NCI-H226 (cell line): ENCODE measurements at places on chromosomes 16 and 17.

DNA sequence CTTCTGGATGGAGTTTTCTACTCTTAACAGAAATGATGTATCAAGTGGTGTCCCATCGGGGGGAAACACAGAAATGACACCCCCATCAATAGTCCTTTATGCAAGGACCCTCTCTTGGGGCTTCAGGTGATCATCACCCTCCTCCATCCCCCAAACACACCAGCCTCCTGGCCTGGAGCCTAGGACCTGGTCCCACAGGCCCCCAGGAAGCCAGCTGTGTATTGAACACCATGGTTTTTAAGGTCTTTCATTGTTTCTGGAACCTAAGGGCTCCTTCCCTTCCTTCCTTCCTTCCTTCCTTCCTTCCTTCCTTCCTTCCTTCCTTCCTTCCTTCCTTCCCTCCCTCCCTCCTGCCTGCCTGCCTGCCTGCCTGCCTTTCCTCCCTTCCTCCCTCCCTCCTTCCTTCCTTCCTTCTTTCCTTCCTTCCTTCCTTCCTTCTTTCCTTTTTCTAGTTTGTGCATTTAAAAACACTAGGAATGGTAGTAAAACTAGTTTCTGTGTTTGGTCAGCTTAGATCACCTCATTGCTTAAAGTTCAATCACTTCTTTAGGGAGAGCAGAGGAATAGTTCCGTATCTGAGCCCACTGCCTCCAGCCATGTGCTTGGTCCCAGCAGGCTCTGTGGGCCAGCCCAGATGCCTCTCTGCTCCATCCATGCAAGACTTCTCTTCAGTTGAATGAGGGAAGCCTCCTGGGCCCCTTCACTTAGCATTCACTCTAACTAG, 23.6 kb downstream of the ASIC2 start:
- no peak for DNase-seq

DNA sequence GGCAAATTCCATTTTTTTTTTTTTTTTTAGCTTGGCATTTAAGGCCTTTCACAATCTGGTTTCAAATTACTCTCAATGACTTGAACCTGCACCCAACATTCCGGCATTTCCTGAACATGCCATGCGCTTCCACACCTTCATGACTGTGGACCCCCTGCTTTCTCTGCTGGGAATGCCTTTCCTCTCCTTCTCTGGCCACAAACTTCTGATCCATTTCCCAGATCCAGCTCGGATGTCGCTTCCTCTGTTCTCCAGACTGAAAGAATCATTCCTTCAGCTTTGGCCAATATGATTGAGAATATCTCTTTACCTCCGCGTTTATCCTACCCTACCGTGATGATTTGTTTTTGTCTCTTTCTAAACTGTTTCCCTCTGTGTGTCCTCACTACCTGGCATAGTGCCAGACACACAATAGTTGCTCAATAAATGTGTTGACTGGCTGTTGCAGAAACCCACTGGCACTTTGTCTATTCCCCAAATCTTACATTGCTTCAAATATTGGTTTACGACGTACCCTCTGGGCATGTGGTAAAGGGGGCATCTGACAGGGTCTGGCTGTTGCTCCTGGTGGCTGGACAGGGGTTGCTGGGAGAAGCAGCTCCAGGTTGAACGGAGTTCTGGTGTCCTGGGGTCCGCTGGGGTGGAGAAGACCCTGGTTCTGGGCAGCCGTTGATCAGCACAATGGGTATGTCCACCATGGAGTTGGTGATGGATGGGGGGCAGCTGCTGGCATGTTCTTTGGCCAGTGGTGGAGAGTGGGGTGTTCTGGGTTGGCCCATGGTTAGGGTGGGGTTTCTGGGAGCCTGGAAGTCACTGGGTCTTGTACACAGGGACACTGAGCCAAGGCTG, 14.7 kb downstream of the TNS4 start:
- DNase-seq: peak; percentile 91

- no peak for DNase-seq
Measured at GRCh38 chr16:75298267-75298666, 46.8 kb upstream of the BCAR1 start.

- DNase-seq: no peak
Measured at GRCh38 chr16:6250511-6250910, 1082.1 kb upstream of the RBFOX1 start.

DNA sequence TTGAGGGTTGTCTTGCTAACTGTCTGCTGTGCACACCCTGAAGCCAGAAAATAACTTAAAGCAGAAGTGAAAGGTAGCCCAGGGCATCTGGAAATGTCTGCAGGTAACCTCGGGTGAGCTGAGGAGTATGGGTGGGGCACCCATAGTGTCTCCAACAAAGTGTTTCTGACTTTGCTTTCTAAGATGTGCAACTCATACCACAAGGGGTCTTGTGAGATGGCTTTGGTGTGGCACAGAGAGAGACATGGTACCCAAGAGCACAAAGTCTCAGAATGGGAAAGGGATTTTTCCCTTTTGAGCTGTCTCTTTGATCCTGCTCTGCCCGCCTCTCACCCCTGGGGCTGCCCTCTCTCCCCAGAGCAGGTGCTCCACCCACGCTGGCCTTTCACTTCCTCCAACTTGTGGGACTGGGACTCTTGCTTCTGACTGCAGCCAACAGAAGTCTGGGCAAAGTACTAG, 6.9 kb downstream of the CHD9 start:
- DNase-seq: no peak

DNA sequence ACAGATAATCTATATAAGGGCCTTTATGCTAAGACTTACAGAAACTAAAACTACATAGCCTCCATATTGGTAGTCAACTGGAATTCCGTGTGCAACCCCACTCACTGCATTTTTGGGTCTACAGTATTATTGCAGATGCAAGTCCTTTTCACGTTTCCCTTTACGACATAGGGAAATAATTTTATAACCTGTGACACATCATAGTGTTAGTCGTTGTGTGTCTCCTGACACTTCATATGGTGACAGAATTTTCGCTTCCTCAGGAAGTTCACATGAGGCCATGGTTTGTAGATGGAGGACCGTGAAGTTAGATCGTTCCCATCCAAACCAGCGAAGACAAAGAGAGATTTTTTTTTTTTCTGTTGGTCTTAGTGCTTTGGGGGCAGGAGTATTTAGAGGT, 15.7 kb upstream of the MRC2 start:
- no peak for DNase-seq

- no peak for DNase-seq
Measured at GRCh38 chr16:8989099-8989878, 25.6 kb upstream of the USP7 start.

DNA sequence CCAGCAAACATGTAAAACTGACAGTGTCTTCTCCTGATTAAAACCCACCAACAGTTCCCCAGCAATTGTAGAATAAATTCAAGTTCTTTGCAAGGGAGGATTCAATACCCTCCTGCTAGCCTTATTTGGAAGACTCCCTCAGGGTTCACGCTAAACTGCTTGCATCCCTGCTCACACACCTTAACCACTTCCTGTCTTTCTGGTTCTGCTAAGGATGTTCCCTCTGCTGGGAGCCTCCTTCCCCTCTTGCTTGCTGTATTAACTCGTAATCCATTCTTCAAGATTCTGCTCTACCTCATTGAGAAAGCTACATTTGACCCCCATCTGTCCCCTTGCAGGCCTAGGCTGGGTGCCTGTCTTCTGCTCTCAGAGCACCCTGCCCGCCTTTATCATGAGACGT, 2.3 kb upstream of the SHISA6 start:
- no peak for DNase-seq

- DNase-seq: no peak
Measured at GRCh38 chr17:36980280-36980761, 31.6 kb downstream of the AATF start.

DNA sequence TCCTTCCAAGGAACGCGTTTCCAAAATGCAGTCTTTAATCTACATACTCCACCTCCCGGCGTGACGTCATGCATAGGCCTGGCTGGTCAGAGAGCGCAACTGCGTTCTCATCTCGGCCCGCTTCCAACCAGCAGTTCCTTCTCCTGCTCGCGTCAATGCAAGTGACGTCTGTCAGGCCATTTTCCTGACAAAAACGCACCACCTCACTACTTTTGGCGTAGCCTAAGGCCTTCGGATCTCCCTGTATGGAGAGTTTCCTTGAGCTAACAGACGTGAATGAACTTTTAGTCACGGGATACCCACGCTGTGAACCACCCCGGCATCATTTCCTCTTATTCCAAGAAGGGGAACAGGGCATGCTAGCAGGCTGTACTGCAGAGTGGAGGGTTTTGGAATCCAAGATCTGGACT, 25.0 kb downstream of the TEX14 start:
- no peak for DNase-seq

DNA sequence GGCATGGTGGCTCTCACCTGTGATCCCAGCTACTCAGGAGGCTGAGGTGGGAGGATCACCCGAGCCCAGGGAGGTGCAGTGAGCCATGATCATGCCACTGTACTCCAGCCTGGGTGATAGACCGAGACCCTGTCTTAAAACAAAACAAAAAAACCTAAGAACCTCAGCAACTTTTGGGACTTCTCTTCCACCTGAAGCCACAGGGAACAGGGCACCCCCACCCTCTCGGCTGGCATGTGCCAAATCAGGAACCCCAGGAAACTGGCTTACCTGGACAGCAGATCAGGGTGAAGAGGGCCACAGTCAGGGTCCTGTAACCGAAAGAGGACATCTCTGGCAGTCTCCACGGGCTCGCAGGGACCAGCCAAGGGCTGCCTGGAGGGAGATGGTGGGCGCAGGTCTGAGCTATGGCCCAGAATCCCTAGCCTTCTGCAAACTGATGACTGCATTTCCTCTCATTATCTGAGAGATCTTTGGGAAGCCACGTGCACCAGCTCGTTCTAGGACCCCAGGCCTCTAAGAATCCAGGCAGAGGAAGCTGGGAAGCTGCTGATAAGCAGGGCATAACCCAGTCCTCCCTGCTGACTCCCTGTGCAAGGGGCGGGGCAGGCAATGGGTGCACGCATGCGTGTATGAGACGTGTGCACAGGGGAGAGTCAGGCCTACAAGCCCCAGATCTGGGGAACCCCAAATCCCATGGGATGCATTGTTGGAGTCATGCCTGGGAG, 8.4 kb downstream of the PRR29 start:
- DNase-seq: no peak

- no peak for DNase-seq
Measured at GRCh38 chr16:49750341-49751000, 105.4 kb downstream of the ZNF423 start.

DNA sequence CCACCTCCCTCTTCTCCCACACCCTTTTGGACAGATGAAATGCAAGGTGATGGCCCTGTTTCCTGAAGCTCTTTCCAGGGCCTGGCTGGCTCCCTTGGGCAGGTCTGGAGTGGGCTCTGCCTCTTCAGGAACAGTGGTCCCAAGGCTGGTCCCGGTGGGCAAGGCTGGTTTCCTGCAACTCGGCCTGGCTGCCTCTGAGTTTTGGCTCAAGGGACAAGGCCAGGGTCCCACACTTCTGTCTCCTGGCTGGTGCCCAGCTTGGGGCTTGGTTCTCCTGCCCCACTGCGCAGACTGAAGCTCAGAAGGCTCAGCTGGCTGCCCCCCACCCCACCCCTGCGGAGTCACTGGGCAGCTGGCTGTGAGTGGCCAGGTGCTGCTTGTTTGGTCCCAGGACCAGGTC, 3.8 kb upstream of the ACTG1 start:
- no peak for DNase-seq

DNA sequence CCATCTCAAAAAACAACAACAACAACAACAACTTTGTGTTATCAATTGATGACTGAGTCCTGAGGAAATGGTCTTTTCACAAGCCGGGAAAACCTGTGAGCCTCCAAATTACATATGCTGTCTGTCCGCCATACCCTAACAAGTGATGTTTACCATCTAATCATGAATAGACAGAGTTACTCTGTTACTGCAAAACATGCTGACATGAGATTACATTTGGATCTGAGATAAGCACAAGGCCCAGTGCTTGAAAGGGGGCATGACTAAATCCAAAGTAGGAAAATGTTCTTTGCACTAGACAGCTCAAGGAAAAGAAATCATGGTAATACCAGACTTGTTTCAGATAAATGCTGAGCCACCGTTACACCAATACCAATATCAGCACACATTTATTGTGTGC, 8.6 kb upstream of the ATXN1L start:
- DNase-seq: no peak

GRCh38 chr17:49676276-49676868, 1.5 kb downstream of the SPOP start:
- DNase-seq: no peak

DNA sequence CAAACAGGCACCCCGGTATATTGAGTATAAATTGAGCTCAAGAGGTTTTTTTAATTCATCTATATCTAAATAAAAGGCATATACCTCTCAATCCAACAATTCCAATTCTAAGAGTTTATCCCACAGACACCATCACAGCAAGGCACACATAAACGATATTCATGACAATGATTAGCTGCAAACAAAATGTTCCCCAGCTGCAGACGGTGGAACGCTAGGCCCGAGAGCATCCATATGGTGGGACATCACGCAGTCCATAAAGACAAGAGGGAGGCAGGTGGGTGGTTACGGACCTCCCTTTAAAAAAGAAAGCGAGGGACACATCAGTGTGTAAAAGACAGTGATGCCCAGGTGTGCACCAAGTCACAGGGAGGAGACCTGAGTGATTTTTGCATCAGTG, 28.1 kb downstream of the MEAK7 start:
- DNase-seq: no peak

GRCh38 chr16:51353055-51353454, 202.0 kb upstream of the SALL1 start:
- no peak for DNase-seq

DNA sequence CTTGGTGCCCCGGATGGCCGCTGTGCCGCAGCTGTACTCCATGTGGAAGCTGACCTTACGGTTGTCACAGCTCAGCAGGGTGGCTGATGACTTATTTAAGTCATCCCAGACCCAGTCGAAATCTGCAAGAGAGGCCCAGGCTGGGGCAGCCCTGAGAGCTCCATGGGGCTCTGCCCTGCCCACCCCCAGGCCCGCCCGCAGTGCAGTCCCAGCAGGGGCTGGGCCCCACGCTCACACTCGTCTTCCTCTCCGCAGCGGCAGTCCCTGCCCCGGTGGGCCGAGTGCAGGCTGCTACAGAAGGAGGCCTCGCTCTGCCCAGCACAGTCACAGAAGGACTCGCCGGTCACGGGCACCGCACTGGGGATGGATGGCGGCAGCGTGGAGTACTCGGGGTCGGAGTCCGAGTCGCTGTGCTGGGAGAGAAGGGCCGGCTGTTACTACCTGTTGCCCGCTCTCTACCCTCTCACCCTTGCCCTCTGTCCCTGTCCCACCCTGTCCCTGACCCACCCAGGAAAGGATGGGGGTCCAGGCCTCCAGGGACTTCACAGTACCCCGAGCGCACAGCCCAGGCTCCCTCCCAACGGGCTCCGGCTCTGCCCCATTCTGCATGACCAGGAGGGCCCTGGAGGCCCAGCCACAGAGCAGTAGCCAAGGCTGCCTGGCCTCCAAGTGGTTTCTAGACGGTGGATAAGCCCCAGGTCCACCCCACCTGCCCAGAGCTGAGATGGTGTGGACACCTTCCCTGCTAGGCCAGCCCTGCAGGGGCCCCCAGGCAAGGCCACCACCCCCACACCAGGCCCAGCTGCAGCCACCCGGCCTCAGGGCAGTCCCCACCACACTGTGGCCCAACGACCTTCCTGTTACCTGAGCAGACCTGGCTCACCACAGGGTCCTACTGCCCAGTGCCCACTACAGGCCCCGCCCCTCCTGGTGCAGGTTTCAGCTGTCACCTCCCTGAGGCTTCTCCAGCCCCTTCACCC, 3.9 kb downstream of the SPSB3 start:
- no peak for DNase-seq

GRCh38 chr17:43006639-43007551, at the start of gene IFI35:
Gene IFI35, plus strand, starts transcription at chr17:43006784. Its CDS starts 164 bp downstream, at chr17:43006948.
- DNase-seq: peak; percentile 80

- peak; percentile 40 for DNase-seq
Measured at GRCh38 chr17:44941712-44942331, 5.8 kb downstream of the KIF18B start.
